ENCODE measurements at places on chromosomes 16 and 17.

DNA sequence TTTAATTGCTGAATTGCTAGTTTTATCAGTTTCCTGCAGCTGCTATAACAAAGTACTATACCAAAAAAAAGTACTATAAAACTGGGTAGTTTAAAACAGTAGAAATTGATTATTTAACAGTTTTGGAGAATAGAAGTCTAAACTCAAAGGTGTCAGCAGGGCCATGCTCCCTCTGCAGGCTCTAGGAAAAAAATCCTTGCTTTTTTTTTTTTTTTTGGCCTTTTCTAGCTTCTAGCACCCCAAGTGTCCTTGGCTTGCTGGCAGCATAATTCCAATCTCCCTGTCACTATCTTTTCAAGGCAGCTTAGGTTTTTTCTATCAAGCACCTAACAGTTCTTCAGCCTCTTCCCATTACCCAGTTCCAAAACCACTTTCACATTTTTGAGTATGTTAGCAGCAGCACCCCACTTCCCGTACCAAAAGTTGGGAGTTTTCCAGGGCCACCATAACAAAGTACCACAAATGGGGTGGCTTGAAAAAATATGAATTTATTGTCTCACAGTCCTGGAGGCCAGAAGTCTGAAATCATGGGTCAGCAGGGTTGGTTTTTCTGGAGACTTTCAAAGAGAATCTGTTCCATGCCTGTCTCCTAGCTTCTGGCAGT is 37.4 kb downstream of the BPTF start:
- DNase-seq = no peak

DNA sequence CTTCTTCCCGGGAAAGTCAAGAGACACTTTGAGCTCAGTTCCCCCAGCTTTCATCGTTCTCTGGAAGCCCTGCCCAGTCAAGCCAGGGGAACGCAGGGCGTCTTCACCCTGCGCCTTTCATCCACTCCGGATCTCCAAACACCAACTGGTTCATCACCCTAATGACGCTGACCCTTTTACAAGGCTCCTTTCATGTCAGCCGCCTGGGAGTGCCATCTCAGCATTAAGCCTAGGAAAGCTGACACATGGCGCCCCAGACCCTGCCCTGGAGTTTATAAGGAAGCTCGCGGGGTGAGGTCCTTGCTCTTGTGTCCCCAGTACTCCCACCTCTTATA is 594 bp upstream of the DNAJC7 start:
- no peak for DNase-seq

DNA sequence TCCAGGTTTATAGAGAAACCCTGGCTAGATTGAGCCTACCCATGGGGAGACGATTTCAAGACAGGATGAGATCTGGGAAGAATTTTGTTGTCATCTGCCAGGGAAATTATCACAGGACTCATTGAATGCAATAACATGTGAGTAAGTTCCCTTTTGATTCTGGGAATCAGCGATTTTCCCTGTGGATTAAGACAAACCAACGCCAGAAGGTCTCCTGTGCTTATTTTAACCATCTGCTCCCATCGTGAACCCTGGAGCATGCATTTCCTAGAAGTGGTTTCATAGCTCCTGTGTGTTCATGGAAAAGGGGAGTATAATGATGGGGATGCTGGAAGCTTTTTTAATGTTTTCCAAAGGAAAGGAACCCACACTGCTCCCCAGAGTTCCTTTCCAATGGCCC is 21.0 kb upstream of the ARHGAP44 start:
- DNase-seq = no peak

DNA sequence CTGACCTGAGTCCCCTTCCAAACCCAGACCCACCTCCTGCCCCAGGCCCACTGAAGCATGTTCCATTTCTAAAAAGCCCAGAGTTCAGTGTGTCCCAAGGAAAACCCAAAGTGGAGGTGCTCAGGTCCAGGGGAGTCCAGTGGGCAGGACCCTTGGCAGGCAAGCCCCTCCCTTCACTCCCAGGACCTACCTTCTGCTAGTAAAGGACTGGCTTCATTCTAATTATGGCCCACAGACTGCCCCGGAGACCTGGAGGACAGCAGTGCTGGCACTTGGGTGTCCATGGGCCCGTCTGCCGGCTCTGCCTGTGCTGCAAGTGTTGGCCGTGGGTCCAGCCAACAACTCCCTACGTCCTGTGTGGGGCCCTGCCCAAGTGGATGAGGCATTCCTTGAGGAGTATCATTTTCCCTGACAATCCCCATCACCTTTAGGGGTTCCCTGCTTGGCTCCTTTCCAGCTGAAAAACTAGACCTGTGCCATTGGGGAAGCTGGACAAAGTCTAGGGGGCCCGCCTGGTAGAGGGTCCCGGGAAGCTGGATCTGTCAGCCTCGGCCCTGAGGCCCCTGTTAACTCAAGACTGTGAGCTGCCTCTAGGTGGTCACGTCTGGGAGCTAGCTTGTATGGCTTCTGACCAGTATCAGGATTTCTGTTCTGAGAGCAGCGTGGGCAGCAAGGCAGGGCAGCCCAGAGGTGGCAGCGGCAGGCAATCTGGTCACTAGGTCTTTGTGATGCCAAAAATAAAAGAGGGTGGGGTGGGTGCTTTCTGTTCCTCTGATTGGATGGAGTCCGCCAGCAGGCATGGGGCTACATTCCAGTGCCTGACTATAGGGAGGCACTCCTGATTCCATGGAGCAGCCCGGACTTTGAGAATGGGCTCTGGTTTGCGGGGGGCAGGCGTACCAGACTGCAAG is 8.2 kb downstream of the CBX2 start:
- DNase-seq = no peak

Data from hippocampal formation (tissue), 2 donors.